ENCODE measurements at places on chromosomes 12 and 14. TPM values are rescaled to one million over a fixed set of nuclear protein-coding genes. Genes with fewer than 3 reads are reported as not detected.

Gene PTCSC3
- total RNA-seq = not detected

Gene HHIPL1
- 3.6 TPM for total RNA-seq

DNA sequence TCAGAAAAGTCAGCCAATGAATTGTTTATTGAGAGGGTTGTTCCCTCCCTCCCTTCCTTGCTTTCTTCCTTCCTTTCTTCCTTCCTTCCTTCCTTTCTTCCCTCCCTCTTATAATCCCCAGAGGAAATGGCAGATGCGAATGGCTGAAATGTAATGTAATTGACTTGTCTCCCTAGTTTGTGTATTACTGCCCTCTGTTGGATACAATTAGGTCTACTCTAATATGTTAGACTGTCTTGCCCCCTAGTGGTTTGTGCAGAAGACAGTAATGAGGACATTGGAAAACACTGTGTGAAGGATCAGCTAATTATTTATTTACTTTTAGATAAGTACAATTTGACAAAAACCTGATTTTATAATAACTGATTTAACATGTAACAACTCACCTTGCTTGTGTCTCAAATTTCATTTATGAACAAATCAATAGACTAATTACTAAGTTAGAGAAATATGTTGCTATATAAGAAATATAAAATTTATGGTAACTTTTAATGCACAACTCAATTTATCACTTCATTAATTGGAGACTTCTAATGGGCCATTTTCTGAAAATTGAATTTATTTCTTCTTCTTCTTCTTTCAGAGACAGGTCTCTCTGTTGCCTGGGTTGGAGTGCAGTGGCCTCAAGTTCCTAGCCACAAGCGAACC lies 229.8 kb upstream of the LRIG3 start:
- DNase-seq = no peak

- peak; percentile 65 for DNase-seq
Measured at GRCh38 chr12:40693207-40693821, 1.1 kb downstream of the CNTN1 start.

DNA sequence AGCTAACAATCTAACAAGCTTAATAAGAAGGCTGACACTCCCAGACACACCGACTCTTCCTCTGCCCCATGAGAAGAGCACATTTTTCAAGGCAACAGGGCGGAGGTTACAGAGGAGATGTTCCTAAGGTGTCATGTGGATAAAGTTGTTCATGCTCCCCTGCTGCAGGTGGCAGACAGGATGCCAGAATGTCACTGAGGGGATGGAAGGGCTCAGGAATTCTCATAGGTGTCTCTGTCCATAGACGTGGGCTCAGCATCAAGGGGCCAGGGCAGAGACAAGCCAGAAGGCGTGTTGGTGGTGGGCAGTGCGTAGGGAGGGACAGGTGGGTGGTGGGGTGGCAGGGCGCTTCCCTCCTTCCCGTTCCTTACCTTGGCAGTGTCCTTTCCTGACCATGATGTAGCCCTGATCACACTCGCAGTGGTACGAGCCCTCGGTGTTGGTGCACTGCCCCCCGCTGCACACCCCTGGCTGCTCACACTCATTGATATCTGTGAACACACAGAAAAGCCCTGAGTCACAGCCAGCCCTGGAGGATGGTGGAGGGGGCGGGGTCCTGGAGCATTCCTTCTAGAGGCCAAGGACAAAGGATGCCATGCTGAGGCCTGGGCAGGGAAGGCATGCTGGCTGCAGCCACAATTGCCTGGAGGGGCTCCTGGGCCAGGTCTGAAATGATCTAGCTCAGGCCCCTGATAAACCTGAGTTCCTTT lies 23.0 kb downstream of the ISCA2 start:
- peak; percentile 18 for DNase-seq

All from sigmoid colon (tissue), 7 donors.